ENCODE measurements at places on chromosomes 16 and 17.

DNA sequence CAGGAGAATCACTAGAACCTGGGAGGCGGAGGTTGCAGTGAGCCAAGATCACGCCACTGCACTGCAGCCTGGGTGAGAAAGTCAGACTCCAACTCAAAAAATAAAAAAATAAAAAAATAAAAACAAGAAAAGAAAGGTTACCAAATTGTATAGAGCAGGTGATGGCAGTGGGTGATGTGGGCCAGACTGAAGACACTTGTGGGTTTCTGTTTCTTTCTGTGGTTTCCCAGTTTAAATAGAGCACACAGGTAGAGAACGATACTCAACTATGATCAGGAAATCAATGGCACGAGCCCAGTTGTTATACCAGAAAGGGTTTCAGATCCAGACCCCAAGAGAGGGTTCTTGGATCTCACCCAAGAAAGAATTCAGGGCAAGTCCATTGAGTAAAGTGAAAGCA lies 32.6 kb downstream of the NUBP1 start:
- no peak for DNase-seq

- DNase-seq: no peak
Measured at GRCh38 chr17:39281806-39282205, 56.1 kb upstream of the STAC2 start.

GRCh38 chr16:85366031-85366763 lies 246.9 kb upstream of the GSE1 start:
- no peak for DNase-seq

DNA sequence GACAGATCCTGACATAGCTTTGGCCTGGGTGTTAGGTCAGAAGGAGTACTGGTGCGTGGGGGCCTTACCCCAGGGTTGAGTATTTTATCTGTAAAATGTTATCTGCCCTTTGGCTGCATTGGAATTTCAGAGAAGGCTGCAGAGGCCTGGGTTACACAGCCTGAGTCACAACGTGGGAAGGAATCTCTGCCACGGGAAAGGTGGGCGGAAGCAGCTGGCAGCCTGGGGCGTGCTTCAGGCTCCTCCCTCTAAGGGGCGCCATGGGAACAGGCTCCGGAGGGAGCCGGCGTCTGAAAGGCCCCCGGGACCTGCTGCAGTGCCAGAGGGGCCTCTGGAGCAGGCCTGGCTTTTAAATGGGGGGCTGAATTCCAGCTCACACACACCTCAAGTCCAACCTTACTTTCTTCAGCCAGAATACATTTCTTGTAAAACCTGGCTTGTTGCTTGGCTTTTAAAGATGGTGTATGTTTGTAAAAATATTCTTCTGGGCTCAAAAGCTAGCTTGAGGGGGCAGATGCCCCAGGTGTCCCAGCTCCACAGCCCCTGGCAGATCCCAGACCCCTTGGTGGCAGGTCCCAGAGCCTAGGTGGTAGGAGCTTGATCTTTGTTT lies 142.2 kb downstream of the RAB11FIP4 start:
- DNase-seq: peak; percentile 40

Measured in glutamatergic neuron (in vitro differentiated cells).